Neural crest cell (in vitro differentiated cells): ENCODE measurements at places on chromosomes 3 and 15. TPM values are rescaled to one million over a fixed set of nuclear protein-coding genes. Genes with fewer than 3 reads are reported as not detected.

DNA sequence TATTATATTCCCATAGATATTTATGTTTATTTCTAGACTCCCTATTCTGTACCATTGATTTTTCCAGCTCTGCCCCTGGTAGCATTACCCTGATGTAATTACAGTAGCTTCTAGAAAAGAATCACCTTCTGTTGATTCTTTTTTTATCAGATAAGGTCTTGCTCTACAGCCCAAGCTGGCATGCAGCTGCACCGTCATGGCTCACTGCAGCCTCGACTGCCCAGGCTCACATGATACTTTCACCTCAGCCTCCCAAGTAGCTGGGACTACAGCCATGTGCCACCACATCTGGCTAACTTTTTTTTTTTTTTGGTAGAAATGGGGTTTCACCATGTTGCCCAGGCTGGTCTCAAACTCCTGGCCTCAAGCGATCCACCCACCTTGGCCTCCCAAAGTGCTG lies 41.8 kb downstream of the SLC24A1 start:
- DNase-seq = no peak

DNA sequence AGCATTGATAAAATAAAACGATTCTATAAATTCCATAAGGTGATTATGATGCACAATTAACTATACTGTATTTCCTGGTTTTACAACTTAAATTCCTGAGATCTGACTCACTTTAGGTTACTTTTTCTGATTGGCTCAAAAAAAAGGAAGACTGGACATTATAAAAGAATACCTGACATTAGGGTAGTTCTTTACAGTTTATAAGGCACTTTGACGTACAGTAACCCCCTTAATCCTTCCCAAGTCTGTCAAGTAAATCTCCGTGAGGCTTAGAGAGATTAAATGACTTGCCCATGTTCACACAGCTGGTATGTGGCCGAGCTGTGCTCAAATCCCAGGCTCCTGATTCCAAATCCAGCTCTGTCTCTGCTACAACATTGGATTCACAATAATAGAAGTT lies 1.0 kb upstream of the SLTM start:
- DNase-seq = no peak

Gene DUOXA2
- not detected in 2 replicates for total RNA-seq

DNA sequence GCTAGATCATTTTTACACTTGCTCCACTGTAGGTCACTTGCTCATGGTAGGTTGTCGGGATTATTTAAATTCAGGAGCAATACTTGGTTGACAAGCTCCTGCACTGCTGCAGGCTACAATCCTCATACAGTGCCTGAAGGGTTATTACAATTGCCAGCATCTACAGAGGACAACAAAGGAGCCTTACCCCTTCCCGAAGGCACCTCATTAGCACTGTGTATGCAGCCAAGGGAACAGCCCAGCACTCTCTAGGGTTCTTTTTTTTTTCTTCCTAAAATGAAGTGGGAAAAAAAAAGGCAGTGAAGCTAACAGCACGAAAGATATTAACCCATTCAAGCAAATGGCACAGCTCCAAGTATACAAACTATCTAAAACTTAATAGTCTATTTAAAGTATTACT lies 142.7 kb downstream of the ULK4 start:
- no peak for DNase-seq

Gene SH2D7
- not detected in 2 replicates for total RNA-seq

DNA sequence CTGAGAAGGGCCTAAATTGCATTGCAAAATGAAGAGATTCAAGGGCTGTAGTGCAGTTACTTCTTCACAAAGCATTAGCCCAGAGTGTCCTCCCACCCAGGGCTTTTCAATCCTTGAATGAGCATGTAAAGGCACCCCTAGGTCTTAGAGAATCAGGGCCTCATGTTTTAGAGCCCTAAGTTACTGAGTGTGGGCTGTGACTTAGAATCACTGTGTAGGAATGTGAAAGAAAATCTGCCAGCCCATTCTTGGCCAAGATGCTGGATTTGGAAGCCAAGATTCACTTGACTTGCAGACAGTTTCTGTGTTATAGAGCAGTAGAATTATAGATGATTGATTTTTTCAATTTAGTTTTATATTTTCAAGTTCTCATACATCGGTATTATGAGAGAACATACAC lies 153.2 kb downstream of the MYRIP start:
- DNase-seq = no peak

GRCh38 chr15:37034835-37035748 lies 65.3 kb downstream of the MEIS2 start:
- DNase-seq = no peak

GRCh38 chr3:58052373-58053273 lies 44.4 kb downstream of the FLNB start:
- no peak for DNase-seq
